ENCODE measurements at places on chromosomes 2 and 18. TPM values are rescaled to one million over a fixed set of nuclear protein-coding genes. Genes with fewer than 3 reads are reported as not detected.

Gene TMEM178A
- 1.5 TPM for total RNA-seq

Gene NAB1
- total RNA-seq: 44.6 TPM

Gene GTF2A1L
- not detected for total RNA-seq

Gene RAD51AP2
- not detected for total RNA-seq

Gene CYS1
- total RNA-seq: 0.80 TPM

Gene IL1R2
- 101 TPM for total RNA-seq

Gene EGR4
- total RNA-seq: not detected

GRCh38 chr2:173196080-173196479 is 120.4 kb downstream of the MAP3K20 start:
- DNase-seq: no peak

- DNase-seq: no peak
Observed at GRCh38 chr2:205070889-205071288, 525.6 kb downstream of the PARD3B start.

GRCh38 chr2:138059487-138060300 is 95.4 kb downstream of the HNMT start:
- DNase-seq: no peak

DNA sequence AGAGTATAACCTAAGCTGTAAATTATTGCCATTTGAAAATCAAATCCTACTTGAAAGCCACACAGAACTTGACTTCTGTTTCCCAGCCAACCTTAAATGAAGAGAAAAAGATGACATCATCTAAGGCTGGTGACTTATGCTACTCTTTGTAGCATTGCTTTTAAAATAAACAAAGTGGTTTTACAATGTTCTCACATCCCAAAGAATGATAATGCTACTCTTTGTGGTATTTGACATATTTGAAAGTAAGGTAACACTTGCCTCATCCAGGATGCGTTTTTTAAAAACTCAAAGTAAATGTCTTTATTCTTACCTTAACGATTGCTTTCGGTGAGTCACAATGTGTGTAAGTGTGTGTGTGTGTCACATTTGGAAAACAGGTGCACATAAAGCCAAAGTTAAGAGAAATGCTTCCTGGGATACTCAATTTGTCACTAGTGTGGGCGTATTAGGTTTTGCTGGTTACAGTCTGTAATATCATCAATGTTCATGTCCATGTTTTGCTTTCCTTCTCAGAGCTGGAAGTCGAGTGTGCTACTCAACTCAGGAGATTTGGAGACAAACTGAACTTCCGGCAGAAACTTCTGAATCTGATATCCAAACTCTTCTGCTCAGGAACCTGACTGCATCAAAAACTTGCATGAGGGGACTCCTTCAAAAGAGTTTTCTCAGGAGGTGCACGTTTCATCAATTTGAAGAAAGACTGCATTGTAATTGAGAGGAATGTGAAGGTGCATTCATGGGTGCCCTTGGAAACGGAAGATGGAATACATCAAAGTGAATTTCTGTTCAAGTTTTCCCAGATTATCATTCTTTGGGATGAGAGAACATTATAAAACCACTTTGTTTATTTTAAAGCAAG is 2.6 kb downstream of the PMAIP1 start:
- DNase-seq: no peak

DNA sequence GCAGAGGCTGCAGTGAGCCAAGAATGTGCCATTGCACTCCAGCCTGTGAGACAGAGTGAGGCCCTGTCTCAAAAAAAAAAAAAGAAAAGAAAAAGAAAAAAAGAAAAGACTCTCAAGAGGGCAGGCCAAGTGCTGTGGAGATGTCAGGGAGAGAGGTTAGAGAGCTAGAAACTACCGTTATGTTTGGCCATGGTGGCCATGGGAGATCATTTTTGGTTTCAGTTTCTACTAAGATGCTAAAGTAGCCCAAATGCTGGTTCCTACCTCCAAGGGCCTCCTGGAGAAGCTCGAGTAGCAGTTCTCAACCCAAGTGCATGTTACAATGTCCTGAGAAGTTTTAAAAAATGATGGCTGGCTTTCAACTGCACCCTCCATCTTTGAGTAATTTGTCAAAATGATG is 47.4 kb upstream of the TCF4 start:
- DNase-seq: no peak

DNA sequence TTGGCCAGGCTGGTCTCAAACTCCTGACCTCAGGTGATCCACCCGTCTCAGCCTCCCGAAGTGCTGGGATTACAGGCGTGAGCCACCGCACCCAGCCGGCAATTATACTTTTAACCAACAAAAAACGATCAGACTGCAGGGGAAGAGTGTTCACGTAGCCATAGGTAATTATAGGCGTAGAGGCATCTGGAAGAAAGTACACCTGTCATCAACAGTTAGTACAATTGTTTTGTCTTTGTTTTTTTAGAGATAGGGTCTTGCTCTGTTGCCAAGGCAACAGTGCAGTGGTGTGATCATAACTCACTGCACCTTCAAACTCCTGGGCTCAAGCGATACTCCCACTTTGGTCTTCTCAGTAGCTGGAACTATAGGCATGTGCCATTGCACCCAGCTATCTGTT is 20.0 kb downstream of the ST3GAL5 start:
- DNase-seq: no peak

DNA sequence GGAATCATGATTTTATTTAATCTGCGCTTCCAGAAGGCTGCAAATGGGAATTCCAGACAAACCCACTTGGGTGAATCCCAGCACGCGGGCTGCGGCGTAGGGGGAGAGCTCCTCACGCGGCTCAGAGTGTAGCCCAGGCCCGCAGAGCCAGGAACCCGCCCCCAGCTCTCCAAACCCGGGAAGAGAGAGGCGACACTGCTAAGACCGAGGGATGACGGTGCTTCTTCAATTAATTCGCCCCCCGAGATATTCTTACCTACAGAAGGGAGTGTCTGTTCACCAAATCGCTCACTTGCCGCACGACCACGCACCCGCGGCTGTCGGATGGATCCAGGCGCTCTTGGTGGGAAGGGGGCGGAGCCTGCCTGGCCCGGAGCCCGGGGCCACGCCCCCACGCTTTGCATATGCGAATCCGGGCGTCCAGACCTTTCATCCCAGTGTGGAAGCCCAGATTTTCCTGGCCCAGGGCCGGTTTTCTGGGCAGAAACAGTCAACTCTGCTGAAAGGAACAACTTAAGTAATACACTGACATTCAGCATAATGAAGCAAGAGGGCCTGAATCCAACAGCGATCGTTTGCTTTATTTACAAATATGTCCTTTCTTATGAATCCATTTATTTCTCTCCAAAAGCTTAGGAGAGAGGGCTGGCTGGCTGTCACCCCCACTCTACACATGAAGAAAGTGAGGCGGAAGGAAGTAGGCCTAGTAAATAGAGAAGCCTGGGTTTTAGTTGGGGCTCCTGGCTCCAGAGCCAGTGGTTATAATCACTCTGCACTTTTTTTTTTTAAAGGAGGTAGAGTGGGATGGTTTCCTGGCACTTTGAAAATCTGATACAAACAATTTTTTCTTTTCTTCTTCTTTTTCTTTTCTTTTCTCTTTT is at the start of gene SLC19A3:
Gene SLC19A3, minus strand, starts transcription at position 342 of the 881 bp plus-strand sequence. CDS start 15,710 bp downstream, outside the sequence.
- peak; percentile 96 for DNase-seq

DNA sequence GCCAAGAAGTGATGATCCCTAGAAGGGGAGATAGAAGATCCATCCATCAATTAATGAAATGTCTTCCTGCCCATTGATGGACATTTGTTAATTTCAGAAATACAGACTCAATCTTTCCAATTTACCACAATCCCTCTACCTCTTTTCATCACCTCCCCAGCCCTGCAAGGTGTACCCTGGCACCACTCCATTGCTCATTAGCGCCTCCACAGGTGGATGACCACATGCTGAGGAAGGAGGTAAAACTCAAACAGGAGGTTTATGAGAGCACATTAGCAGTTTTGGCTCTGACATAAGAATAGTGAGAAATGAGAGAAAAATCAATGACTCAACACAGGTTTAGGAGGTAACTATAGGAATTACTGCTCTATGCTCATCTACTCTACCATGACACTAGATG is 208.0 kb downstream of the C1D start:
- no peak for DNase-seq

DNA sequence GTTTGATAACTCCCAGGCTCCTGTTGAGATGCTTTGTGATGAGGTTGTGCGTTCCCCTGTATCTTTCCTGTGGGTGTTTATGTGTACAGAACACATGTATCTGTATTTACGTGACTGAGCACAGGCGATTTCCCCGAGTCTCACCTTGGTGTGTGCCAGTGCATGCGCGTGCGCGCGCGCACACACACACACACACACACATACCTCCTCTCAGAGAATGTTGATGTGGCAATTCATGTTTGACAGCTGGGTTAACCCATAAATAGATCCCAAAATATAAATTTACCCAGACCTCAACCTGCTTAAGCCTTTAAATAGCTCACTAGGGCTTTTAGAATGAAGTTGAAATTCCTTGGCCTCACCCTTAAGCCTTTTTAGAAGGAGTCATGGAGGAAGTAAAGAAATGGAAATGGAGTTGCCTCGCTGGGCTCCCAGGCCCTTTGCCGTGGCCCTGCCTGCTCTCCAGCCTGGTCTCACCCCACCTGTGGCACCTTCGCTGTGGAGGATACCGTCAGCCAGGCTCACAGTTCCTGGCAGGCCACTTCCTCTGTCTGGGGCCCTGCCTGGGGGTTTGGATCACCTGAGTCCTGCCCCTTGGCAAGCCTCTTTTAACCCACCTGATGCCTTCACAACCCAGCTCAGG is 20.3 kb downstream of the AGAP1 start:
- DNase-seq: no peak

GRCh38 chr2:156229724-156230362 is 102.7 kb downstream of the NR4A2 start:
- no peak for DNase-seq

GRCh38 chr2:238864207-238865014 is 16.5 kb downstream of the TWIST2 start:
- peak; percentile 92 for DNase-seq

- DNase-seq: no peak
Observed at GRCh38 chr2:102806250-102806837, 44.5 kb downstream of the TMEM182 start.

DNA sequence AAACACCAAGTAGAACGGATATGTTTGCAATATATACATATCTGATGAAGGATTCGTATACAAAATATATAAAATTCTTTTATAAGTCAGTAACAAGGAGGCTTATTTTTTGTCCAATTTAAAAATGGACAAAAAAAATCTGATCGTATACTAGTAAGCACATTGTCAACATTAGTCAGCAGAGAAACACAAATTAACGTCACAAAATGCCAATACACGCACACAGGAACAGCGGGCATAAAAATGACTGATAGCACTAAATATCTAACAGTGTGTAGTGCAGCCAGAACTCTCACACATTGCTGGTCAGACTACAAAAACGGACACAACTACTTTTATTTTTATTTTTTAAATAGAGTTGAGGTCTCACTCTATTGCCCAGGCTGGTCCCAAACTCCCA is 69.5 kb downstream of the LAMA1 start:
- no peak for DNase-seq

DNA sequence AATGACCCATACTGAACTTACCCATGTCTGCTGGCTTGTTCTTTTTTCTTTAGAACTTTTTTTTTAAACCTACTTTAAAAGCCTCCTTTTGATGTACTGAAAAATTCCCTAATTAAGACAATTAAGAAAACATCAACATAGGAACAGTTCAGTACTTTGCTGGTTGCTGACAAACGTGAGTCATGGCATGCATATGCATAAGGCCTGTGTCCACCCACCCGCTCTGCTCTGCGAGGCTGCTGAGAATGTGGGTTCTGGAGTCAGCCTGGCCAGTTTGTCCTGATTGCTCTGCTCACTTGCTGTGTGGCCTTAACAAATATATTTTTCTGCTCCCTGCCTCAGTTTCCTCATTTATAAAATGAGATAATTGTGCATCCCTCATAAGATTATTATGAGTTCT is 27.3 kb downstream of the LAMA3 start:
- no peak for DNase-seq

DNA sequence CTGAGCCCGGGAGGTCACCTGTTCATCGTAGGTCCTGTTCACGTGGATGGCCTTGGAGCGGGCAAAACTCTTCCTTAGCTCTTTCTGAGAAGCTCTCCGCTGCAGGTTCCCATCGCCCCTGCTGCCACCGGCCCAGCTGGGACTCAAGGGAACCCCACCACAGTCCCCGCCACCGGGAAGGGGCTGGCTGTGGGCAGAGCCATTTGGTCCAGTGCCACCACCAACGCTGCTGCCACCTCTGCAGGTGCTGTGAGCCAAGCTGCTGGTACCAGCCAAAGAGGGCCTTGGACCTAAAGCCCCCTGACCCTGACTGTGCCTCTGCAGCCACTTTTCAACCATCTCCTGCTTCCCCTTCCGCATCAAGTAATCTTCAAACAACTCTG is 586 bp downstream of the PDE11A start:
- no peak for DNase-seq

DNA sequence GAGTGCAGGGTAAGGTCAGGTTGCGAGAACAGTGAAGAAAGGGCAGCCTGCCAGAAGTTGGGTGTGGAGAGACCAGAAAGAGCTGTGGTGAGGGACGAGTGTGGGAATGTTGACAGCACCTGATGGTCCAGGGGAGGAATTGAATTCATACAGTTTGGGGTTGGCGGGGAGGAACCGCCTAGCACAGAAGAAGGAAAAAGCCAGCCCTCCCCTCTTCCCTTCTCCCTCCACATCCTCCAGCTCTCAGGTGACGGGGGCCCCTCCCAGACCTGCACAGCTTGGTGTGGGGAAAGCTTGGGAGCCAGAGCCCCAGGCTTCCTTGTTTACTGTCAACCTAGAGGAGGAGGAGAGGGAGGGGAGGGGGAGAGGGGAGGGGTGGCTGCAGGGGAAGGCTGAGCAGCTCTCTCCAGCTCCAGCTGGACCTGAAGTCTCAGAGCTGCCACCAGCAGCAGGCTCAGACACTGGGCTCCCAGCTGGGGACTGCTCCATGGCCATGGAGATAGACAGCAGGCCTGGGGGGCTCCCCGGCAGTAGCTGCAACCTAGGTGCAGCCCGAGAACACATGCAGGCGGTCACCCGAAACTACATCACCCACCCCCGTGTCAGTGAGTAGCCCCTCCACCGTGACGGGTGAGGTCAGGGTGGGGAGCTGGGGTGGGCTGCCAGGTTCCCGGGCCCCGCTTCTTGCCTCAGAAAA is at the start of gene ATP6V1B1:
Gene ATP6V1B1, plus strand, starts transcription at position 433 of the 697 bp plus-strand sequence. Its CDS starts 55 bp downstream, at position 488.
- DNase-seq: peak; percentile 84

- DNase-seq: no peak
Observed at GRCh38 chr2:105671156-105671555, 73.6 kb upstream of the NCK2 start.

DNA sequence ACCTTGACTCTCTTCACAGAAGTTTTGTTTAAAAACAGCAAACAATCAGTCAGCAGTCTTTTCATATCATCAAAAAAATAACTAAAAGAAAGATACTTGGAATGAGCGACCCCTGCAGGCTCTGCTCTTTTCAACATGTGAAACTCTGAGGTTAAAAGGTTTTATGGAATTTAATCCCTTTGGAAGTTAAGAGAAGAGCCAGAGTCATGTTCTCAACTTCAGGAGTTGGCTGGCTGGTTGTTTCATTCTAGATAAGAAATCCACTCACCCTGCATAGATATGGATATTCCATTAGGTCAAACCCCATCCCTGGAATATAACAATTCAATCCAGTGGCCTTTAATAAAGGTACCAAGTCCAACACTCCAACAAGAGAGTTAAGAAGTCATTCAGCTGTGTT is 115.6 kb upstream of the RMDN2 start:
- DNase-seq: no peak
